ENCODE measurements at places on chromosomes 1 and 21. TPM values are rescaled to one million over a fixed set of nuclear protein-coding genes. Genes with fewer than 3 reads are reported as not detected.

GRCh38 chr1:165313903-165314302, 42.6 kb downstream of the LMX1A start:
- DNase-seq: no peak

- DNase-seq: peak; percentile 57
Observed at GRCh38 chr1:66731170-66731865, 20.9 kb upstream of the DYNLT5 start.

DNA sequence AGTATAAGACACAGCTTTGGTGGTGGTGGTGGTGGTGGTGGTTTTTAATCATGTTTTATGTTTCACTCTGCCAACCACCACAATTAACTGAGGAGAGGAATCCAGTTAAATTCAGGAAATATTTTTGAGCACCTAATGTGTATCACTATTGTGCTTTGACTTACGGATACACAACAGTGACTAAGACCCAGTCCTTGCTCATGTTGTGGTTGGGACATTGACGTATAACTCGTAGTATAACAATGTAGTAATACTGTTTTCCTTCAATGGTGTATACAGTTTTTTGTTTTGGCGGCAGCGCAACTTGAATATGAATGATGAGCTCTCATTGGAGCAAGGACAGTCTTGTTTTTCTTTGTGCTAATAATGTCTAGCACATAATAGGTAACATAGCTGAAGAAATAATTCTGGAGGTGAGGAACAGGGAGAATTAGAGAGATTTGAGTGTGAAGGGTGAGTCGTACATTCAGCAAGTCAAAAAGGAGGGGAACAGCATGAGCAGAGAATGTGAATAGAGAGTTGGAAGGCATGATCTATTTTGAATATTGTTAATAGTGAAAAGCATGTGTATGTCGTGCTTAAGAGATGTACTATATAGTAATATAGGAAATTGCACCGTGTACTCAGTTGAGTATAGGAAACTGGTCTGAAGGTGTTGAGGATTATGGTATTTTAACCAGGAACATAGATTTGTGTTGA, 5.5 kb downstream of the CACYBP start:
- DNase-seq: peak; percentile 18

DNA sequence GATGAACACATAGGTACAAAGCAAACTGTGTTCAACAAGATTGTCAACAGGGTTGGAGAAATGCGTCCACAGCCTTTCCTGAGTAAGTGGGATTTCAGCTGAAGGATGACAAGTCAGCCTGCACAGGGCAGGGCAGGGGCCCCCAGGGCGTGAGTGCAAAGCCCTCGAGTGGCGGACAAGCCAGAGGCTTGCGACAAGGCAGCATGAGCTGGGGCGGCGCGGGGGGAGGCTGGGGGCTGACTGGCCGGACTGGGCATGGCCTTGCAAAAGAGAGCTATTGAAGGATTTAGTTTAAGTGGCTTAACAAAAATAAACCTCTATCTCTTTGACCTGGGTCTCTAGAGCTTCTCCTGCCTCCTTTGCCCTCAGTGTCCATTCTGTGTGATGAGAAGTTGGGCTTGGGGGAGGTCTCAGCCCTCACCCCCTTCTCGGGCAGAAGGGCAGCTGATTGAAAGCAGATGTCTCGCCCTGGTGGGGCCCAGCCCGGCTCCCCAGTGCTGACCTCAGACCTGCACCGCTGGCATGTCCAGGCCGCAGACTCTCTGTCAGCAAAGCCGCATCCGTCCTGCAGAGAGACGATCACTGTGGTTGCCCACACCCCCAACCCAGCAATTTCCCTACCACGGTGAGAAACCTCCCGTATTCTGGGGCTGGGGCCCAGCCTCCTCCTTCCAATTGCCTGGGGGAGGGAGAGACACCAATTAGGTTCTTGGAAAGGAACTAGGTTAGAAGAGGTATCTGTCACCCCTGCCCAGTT, 24.3 kb upstream of the EPS8L3 start:
- DNase-seq: no peak

GRCh38 chr1:85692730-85693314, 15.4 kb downstream of the ZNHIT6 start:
- peak; percentile 66 for DNase-seq

DNA sequence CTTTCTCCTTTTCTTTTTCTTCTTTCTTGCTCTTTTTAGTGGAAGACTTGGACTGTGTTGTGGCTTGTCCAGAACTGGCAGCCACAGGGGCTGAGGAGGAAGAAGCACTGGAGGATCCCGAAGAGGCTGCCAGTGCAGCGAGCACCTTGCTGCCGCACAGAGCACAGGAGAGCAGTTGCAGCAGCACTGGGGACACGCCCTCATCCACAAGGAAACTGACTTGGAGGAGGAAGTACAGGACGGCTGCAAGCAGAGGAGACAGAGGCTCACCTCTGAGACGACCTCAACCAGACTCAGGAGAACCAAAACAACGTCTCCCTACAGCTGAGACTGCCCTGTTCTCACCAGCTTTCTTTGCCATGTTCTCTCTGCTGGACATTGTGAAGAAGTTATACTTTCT, 88.9 kb downstream of the UBR4 start:
- no peak for DNase-seq

GRCh38 chr1:228941666-228942065, 206.4 kb downstream of the RHOU start:
- DNase-seq: no peak

DNA sequence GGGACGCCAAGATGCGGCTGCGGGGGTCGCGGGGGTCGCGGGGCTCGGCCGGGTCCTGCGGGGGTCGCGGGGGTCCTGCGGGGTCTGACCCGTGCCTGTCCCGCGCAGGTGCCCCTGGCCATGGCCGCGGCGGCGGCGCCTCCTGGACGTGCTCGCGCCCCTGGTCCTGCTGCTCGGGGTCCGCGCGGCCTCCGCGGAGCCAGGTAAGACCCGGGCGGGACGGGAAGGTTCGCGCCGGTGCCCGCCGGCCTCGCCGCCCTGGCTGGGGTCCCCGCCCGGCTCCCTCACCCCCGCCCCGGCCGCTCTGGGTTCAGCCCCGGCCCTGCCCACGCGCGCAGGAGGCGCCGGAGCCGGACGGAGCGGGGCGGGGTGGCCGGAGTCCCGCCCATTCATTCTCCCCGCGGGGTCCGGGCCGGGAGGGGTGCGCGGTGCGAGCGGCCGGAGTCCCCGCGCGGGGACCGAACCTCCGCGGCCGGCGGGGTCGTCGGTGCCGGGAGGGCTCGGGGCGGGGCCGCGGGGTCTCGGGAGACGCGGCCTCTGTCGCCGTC, 380 bp downstream of the COL18A1 start:
- DNase-seq: no peak

GRCh38 chr1:202656951-202657646, 53.2 kb downstream of the SYT2 start:
- peak; percentile 22 for DNase-seq

DNA sequence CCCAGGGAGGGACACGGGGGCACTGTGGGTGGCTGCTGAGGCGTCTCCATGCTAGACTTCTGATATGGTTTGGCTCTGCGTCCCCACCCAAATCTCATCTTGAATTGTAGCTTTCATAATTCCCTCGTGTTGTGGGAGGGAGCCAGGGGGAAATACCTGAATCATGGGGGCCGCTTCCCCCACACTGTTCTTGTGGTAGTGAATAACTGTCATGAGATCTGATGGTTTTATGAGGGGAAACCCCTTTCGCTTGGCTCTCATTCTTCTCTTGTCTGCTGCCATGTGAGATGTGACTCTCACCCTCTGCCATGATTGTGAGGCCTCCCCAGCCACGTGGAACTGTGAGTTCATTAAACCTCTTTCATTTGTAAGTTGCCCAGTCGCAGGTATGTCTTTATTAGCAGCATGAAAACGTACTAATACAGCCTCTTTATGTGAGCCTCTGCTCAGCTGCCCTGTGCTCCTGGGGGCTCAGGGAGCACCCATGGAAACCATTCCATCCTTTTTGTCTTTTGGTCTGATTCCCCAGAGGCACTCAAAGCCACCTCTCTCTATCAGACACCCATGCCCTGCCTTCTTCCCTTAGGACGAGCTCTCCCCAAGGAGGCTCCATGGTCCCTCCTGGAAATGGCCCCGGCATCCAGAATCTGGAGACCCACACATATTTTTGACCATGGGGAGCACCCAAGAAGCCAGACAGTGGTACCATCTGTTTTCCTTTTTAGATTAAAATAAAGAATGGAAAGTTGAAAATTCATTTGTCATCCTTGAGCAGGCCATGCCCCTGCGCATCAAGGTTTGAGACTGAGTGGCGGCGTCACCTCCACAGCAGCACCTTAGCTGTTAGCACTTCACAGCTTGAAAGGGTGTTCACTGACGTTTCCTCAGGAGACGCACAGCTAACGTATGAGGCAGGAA, 65.9 kb upstream of the FAM20B start:
- no peak for DNase-seq

GRCh38 chr1:157472056-157472701, 80.1 kb downstream of the FCRL5 start:
- no peak for DNase-seq

GRCh38 chr1:183544598-183545297, 45.5 kb downstream of the NCF2 start:
- DNase-seq: no peak

- peak; percentile 47 for DNase-seq
Observed at GRCh38 chr1:55071477-55071876, 32.1 kb downstream of the PCSK9 start.

GRCh38 chr1:8396083-8396785, 78.3 kb downstream of the SLC45A1 start:
- no peak for DNase-seq

The RNF186 gene
- total RNA-seq: not detected

The CHD1L gene
- total RNA-seq: 34.6 TPM

The DCST1 gene
- not detected for total RNA-seq

The OR2T12 gene
- not detected for total RNA-seq

Measured in bronchial epithelial cell (primary cell).